ENCODE measurements at places on chromosomes 4 and X. TPM values are rescaled to one million over a fixed set of nuclear protein-coding genes. Genes with fewer than 3 reads are reported as not detected.

The FRMPD4 gene
- 3.9 TPM for total RNA-seq

The LIN54 gene
- total RNA-seq: 12.6 TPM

The PLXNA3 gene
- total RNA-seq: 16.8 TPM

The ZNF157 gene
- under 0.01 TPM for total RNA-seq

The AMER1 gene
- total RNA-seq: 1.7 TPM

The IL21 gene
- total RNA-seq: not detected
